Spinal cord (tissue), 10 donors: ENCODE measurements at places on chromosomes 12 and 14.

- no peak for DNase-seq
These were observed 28.7 kb downstream of the COX8C start for GRCh38 chr14:93375673-93376156.

- no peak for DNase-seq
These were observed 76.4 kb downstream of the LRRC74A start for GRCh38 chr14:76902591-76902990.

- DNase-seq = no peak
These were observed 220.5 kb downstream of the FOXN3 start for GRCh38 chr14:89196545-89196944.

DNA sequence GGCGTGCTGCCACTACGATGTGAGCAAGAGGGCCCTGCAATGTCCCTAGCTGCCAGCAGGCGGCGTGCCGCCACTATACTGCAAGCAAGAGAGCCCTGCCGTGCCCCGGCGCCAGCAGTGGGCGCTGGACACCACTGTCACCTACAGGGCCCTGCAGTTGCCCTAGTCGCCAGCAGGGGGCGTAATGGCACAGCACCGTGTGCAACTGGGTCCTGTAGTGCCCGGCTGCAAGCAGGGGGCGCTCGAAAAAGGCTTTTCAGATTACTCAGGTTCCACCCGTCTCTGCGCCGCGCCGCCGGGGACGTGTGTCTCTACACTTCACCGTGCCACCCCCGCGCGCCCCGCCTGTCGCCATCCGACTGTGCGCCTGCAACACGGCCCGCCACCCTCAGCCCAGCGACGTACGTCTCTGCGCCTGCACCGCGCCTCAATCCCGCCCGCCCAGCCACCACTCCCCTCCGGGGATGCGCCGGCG is 1356.9 kb downstream of the TMEM121 start:
- DNase-seq = no peak

DNA sequence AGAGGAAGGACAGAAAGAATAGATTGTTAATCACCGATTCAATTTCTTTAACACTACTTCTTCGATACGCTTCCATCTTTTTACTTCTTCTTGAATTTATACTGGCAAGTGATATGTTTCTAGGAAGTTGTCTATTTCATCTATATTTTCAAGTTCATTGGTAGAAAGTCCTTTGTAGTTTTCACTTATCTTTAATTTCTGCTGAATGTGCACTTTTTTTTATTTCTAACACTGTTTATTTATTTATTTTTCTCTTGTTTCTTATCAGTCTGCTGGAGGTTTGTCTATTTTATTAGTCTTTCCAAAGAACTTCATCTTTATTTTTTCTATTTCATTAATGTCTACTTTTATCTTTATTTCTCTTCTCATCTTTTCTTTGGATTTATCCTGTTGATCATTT is 63.6 kb downstream of the SIX1 start:
- DNase-seq = no peak
